ENCODE measurements at places on chromosomes 11 and 22. TPM values are rescaled to one million over a fixed set of nuclear protein-coding genes. Genes with fewer than 3 reads are reported as not detected.

- peak overlapping the region; percentile 78 for H3K4me3 ChIP-seq
- no peaks in the 10 kb centered on the region for H3K27me3 ChIP-seq
- DNase-seq, result no peak
- H3K4me1 ChIP-seq, result peaks cover 18% of the 10 kb centered on the region
- H3K27ac ChIP-seq, result no peak overlapping the region
- peaks cover 4% of the 10 kb centered on the region for H3K36me3 ChIP-seq
Measured at GRCh38 chr22:20395907-20396287, 1.9 kb downstream of the ZNF74 start.

WT1 gene
- total RNA-seq, result 0.61 TPM

FOLH1 gene
- not detected for total RNA-seq

DNA sequence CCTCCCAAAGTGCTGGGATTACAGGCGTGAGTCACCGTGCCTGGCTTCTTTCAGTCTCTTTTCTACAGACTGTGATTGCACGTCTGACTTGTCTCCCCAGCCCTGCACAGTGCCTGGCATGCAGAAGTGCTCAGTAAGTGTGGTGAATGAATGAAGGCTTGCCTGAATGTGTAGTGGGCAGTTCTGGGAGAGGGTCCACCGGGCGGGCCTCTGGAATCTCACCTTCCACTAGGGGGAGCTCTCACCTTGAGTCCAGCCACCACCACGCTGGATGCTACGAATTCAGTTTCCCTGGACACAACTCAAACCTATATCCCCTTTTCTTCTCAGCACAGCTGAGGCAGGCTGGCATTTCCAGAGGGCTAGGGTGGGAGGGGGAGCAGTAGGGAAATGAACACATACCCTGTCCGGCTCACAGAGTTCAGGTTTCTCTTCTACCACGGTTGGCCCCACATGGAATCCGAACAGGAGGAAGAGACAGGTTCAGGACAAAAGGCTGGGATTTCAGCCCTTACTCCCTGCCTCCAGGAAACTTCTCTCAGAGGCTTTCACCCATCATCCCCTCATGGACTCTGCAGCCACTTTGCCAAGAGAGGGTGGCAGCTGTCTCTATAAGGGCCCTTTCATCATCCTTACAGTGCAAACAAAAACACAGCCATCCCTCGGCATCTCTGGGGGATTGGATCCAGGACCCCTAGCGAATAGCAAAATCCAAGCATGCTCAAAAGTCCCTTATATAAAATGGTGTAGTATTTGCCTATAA is 86.8 kb downstream of the NECTIN1 start:
- DNase-seq, result peak; percentile 54
- H3K4me1 ChIP-seq, result no peaks in the 10 kb centered on the region
- peaks cover 49% of the 10 kb centered on the region for H3K27me3 ChIP-seq
- H3K36me3 ChIP-seq, result no peaks in the 10 kb centered on the region
- H3K4me3 ChIP-seq, result no peak overlapping the region
- H3K27ac ChIP-seq, result no peak overlapping the region

DNA sequence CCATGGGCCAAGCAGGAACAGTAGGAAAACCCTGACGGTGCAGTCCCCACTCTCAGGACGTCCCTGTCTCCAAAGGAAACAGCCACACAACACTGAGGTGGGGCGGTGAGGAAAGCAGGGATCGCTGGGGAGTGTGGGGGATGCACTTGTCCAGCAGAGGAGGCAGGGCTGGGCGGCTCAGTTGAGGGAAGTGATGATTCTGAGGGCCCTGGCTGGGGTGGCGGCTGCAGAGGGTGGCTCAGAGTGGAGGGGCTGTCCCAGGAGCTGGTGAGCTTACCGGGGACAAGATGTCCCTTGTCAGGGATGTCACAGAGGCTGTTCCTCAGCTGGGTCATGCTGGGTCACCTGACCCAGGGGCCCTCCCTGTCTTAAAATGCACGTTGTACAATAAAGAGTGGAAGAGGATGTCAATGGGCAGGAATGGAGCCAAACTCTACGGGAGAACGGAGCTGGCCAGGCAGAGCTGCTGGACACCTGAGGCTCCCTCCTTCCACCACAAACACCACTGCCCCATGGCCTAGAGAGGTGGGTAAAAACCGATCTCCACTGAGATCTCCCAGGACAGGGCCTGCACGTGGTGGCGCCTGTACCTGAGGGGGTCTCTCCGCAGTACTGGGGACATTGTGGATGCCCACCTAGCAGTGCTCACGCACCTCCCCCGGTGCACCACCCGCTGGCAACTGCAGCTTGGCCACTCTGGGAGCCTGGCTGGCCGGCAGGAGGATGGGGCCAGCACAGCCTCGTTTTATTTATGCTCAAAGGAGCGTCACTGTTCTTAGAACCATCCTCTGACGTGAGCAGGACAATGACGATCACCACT is 9.7 kb upstream of the EFCAB6 start:
- H3K36me3 ChIP-seq, result no peaks in the 10 kb centered on the region
- H3K4me1 ChIP-seq, result no peaks in the 10 kb centered on the region
- no peak overlapping the region for H3K27ac ChIP-seq
- peaks cover 61% of the 10 kb centered on the region for H3K27me3 ChIP-seq

DNA sequence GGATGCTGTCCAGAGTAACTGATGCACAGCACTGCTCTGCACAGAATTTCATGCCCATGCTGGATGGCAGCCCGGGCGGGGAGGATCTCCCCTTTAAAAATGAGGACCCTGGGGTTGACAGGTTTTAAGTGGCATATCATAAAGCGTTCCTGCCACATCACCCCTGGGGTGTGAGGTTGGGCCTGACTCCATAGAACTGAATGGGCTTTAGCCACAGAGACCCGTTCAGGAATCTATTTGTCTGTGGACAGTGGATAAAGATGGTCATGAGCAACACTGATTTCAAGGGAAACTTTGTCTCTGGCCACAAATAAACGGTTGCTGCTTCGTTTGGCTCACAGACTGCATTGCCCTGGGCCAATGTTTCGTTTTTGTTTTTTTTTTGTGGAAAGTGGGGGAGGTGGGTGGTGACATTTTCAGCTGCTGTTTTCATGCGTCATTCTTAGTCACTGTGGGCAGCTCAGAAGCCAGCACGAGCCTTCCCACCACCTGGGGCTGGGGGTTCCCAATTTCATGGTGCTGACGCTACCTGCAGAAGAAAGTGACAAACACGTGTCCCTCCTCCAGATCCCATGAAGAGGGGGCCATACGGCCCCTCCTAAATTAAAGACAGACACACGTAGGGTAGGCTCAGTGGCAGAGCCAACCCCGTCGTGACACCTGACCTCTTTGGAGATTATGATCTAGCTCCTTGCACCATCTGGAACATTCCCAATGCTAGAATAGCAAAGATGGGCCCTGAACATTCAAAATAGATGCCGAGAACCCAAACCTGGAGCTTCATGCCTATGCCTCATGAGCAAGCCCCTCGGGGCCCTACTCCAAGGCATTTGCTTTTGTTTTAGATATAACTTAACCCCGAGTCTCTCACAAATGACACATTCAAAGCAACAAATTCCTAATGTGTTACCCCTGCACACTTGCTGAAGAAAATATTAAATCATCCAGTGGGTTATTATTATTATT is 54.8 kb upstream of the PHF21B start:
- peak overlapping the region; percentile 97 for H3K27ac ChIP-seq
- no peaks in the 10 kb centered on the region for H3K27me3 ChIP-seq
- peak; percentile 85 for DNase-seq
- peak overlapping the region; percentile 54 for H3K4me3 ChIP-seq
- no peaks in the 10 kb centered on the region for H3K36me3 ChIP-seq
- peaks cover 23% of the 10 kb centered on the region for H3K4me1 ChIP-seq

GPR83 gene
- total RNA-seq, result not detected
